NCI-H187 (cell line): ENCODE measurements at places on chromosomes 6 and 20.

- DNase-seq = no peak
Observed at GRCh38 chr6:113690281-113691259, 166.6 kb upstream of the MARCKS start.

DNA sequence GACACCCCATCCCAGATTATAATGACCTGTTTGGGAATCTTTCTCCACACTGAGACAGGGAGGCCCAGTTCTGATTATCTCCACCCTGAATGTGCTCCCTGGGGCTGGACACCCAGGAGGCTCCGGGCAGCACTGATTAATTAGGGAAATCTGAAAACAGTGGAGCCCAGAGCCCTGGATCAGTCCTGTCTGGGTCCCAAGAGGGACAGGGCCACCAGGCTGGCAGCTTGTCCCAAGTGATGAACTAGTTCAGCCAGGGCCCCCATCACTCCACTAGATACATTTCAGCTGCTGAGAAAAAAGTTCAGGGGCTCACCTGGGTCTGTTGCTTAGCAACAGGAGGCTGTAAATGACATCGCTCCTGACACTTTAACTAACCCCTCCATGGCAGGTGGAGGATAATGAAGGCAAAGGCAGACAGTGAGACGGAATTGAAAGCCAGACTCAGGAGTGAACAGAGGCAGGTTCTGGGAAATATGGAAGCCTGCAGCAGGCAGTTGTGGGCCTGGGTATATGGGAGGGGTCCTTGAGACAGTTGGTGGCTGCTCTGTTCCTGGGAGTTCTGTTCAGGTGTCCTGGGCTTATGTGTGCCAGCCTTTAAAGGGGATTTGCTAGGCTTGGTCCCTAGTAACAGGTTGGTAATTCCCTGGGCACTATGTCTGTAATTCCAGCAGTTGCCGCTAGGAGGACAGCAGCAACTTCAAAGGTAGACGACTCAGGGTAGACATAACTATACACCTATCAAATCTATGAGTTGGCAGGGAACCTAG lies 78.3 kb upstream of the CTNNBL1 start:
- DNase-seq = peak; percentile 19

- DNase-seq = no peak
Observed at GRCh38 chr20:45432294-45432693, 16.4 kb downstream of the PIGT start.

DNA sequence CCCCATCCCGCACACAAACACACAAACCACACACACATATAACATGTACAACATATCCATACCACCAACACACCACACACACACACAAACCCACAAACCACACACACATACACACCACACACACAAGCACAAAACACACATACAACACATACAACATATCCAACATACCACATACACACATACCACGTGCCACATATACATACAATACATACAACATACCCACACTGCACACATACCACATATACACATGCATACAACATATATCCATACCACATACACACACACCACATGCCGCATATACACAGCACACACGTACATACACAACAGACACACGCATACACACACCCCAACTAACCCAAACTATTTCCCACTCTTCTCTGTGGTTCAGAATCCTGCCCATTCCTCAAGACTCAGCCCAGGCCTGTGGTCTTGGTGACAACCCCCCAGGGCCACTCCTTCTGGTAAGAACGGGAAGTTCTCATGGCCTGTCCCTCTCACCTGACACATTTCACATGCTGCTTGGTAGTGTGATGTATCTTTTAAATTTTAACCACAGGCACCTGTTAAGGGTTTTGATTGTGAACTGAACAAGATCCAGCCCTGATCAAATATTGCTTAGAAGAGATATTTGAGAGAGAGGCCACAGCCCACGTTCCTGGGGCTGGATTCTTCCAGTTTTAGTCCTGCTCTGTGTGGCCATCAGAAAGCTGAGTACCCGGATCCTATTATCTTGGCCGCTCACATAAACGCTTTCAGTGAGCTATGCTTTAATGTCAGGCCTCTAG lies 55.9 kb upstream of the KCNK16 start:
- no peak for DNase-seq

DNA sequence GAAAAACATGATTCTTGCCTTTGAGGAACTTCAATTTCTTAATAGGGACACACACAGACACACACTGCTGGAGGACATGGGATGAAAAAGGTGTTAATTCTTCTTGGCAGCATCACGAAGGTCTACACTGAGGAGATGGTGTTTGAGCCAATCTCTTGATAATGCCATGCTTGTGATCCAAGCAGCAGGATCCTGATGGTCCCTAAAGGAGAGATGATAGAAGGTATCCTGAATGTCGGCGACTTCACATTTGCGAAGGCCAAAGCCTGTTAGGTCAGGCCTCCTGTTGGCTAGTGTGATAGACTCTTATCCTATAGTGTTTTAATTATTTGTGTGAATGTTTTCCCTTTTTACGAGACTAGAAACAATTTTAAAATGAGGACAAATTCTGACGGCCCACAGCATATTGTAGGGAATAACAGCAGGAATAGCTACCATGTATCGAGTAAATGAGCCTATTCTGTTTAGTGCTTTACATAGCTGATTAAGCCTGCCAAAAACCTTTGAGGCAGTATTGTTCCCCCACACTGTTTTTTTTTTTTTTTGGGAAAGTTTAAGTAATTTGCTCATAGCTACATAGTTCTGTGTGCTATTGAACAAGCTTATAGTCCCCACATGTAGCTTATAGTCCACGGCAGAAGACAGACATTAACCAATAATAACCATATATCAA lies 15.3 kb upstream of the TFB1M start:
- DNase-seq = no peak

- no peak for DNase-seq
Observed at GRCh38 chr6:140462076-140462452, 1087.6 kb upstream of the CITED2 start.

DNA sequence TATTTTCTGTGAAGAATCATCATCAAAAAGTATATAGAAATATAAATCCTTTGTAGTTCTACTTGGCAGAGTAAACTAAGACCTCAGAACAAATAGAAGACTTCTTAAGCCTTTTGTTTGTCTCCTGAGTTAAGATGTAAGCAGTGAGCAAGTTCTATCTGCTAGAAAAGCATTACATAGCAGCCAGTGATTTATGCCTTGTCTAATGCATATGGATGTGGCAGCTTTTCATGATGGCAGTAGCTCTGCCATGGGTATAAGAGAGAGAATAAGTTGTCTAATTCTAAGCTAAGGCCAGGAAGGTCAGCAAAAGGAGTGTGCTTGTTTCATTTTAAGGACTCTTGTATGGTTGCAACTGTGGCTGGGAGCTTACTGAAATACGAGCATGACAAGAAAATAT lies 920.2 kb downstream of the GRIK2 start:
- no peak for DNase-seq

DNA sequence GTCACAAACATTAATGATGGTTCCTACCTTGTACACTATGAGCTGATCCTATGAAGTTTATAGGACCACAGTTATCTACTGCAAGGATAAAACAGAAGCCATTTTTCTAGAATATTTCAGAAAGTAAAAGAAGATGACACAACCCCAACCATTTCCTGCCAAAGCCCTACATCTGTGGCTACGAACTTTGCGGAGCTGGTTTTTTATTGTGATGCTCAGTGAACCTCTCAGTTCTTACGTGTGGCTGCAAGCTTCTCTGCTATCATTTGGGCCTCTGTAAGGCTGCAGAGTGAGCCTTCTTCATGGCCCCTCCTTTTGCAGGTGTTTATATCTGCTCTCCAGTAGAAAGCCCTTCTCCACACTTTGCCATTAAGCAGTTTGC lies 17.8 kb upstream of the TAGAP start:
- DNase-seq = no peak

- no peak for DNase-seq
Observed at GRCh38 chr6:149089510-149089909, 228.0 kb upstream of the TAB2 start.

DNA sequence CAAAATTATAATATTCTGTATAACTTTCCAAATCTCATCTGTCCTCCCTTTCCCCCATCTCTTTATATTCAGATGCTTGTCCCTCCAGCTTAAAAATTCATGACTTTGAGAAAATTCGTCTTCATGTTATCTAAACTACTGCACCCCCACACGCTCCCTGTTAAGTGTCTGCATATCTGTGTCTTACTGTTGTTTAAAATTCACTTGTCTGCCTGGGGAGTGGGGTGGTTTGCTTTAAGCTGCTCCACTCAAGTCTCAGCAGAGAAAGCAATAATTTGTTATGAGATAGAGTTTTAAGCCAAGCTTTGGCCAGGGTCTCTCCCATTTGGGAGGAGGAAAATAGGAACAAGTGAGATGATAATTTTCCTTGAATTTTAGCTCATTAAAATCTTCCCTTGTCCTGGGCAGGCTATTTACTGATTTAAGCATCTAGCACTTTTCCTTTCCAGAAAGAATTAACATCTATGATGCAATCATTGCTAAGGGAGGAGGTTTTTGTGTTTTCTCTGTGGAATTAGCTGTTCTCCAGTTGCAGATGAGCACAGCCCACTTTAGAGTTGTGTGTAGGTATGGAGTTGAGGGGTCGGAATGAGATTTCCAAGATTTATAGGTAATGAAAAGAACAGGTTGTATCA lies 36.8 kb downstream of the MTHFD1L start:
- no peak for DNase-seq

DNA sequence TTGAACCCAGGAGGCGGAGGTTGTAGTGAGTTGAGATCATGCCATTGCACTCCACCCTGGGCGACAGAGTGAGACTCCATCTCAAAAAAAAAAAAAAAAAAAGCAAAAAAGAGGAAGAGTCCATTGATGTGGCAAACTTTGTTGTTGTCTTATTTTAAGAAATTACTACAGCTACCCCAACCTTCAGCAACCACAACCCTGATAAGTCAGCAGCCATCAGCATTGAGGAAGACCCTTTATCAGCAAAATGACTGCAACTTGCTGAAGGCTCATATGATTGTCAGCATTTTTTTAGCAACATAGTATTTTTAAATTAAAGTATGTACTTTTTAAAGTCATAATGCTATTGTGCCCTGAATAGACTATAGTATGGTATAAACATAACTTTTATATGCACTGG lies 48.8 kb downstream of the ZFP64 start:
- DNase-seq = no peak

- no peak for DNase-seq
Observed at GRCh38 chr20:11499101-11499634, 418.5 kb upstream of the BTBD3 start.

DNA sequence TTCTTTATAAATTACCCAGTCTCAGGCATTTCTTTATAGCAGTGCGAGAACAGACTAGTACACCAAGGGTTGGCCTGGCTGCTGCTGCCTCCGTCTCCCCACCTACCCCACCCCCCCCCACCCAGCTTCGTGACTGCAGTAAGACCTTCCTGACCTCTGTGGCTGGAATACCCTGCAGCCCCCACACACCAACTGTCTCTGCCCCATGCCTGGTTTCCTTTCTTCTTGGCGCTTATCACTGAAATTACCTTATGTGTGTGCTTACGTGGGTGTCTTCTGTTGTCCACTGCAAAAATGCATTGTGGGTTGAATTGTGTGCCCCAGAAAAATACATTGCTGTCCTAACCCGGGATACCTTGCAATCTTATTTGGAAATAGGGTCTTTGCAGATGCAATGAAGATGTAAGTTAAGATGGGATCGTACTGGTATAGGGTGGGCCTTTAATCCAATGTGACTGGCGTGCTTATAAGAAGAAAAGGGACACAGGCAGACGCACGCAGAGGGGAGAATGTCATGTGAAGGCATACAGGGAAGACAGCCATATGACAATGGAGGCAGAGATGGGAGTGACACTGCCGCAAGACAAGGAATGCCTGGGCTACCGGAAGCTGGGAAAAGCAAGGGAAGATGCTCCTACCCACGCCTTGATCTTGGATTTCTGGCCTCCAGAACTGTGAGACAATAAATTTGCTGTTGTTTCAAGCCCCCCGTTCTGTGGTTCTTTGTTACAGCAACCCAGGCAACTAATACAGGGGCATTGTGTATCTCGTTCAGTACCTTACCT lies 15.4 kb downstream of the SYNJ2 start:
- no peak for DNase-seq

GRCh38 chr6:150450918-150451317 lies 82.1 kb downstream of the IYD start:
- DNase-seq = no peak

DNA sequence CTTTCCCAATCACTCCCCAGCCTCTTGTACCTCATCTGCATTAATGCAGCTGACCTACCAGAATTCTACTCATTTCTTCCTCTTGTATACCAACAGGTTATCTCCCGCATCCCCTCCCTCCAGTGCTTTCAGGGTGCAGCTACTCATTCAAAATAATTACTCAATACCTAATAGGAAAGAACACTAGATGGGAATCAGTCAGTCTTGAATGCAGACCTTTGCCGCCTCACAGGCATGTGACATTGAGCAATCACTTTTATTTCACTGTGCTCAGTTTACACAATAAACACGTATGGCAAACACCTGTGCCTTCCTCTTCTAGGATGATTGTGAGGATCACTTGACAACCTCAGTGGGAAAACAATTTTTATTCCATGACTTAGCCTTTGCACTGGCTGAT lies 13.3 kb downstream of the ZSCAN31 start:
- no peak for DNase-seq

GRCh38 chr6:72175916-72176315 lies 289.6 kb downstream of the RIMS1 start:
- DNase-seq = no peak

GRCh38 chr20:8530022-8530421 lies 398.0 kb downstream of the PLCB1 start:
- DNase-seq = no peak

GRCh38 chr6:34888874-34889555 lies at the start of gene ANKS1A:
TSS of gene ANKS1A (plus strand) at chr6:34889255. CDS start at chr6:34889403, 148 bp downstream.
- DNase-seq = peak; percentile 34

DNA sequence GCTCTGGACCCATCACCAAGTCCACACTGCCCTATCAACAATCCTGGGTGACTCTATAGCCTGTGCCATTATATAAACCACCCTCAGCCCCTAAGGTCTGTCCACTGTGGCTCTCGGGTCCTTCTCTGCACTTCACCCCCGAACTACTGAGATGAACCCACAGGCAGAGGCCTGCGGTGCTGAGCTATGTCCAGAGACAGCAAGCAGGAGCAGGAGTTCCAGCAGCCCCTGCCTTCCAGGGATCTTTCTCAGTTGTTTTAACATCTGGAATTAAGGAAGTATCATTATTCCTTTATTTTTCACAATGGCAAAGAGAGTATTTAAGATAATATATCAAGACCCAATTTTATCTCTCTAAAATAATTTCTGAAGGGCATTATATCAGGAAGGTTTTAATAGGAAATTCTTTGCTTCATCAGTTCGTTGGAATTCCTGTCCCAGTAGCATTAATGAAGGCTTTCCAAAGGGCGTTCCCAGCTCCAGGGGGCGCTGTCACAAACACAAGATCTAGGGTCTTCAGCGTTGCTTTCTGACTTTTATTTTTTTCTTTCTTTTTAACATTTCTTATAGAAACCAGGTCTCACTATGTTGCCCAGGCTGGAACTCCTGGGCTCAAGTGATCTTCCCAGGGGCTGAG lies 27.3 kb downstream of the RRBP1 start:
- no peak for DNase-seq

GRCh38 chr20:4088766-4089165 lies 73.4 kb upstream of the RNF24 start:
- no peak for DNase-seq

DNA sequence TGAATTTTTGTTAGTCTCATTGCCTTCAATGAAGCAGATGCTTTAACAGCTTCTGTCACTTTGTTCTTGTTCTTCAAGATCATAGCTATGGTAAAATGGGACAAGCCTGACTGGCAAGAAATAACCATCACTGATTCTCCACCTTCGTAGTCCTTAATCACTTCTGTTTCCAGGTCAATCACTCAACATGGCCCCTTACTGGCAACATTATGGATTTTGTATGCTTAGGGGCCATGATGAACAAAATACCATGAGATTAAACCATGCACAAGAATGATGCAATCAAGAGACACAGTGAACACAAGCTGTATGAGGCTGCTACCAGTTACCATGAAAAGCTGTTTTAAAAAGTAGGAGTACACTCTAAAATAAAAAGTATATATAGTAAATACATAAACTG lies 32.8 kb downstream of the ADNP start:
- no peak for DNase-seq
